Fibroblast of skin of scalp (primary cell): ENCODE measurements at places on chromosomes 11 and 22.

- no peak for DNase-seq
Measured at GRCh38 chr11:128516886-128517285, 70.5 kb downstream of the ETS1 start.

GRCh38 chr11:1879941-1880720 lies 11.6 kb downstream of the PRR33 start:
- peak; percentile 53 for DNase-seq

- DNase-seq = no peak
Measured at GRCh38 chr11:117333917-117334316, 6.3 kb downstream of the CEP164 start.

- no peak for DNase-seq
Measured at GRCh38 chr22:35046744-35047462, 19.1 kb upstream of the ISX start.

- no peak for DNase-seq
Measured at GRCh38 chr11:131599285-131599684, 228.9 kb downstream of the NTM start.

GRCh38 chr11:47466701-47467250 lies 17.8 kb upstream of the RAPSN start:
- DNase-seq = peak; percentile 61

DNA sequence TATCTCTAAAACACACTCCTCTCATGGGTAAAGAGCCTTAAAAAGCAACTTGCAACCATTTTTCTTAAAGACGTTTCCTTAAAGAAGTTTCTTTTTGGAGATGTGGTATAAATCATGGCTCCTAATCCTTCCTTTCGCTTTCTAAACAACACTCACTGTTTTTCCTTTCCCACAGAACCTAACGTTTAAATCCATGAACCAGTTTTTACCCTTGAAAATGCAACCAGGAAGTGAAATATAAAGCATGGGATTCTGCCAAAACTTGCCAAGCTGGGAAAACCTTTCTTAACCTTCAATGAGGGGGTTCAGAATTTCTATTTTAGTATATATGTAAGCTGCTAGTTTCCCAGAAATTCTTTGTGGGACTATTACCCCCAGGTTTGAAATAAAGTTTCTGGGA lies 8.6 kb downstream of the PLEKHA7 start:
- no peak for DNase-seq

DNA sequence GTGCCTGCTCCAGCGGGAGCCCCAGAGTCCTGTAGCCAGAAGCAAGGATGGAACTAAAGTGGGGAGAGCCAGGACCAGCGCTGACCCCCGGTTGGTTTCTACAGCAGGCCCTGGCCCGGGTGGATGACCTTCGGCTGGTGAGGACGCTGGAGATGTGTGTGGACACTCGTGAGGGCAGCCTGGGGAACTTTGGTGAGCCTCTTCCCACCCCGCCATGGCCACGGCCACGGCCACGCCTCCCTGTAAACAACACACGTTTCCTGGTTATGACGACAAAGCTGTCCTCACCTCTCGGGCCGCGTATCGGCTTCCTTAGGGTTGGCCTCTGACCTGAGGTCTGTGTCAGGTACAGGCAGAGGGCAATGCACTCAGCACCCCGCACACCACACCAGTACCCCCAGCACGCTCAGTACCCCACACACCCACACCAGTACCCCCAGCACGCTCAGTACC lies 4.1 kb downstream of the LRRC56 start:
- DNase-seq = no peak

DNA sequence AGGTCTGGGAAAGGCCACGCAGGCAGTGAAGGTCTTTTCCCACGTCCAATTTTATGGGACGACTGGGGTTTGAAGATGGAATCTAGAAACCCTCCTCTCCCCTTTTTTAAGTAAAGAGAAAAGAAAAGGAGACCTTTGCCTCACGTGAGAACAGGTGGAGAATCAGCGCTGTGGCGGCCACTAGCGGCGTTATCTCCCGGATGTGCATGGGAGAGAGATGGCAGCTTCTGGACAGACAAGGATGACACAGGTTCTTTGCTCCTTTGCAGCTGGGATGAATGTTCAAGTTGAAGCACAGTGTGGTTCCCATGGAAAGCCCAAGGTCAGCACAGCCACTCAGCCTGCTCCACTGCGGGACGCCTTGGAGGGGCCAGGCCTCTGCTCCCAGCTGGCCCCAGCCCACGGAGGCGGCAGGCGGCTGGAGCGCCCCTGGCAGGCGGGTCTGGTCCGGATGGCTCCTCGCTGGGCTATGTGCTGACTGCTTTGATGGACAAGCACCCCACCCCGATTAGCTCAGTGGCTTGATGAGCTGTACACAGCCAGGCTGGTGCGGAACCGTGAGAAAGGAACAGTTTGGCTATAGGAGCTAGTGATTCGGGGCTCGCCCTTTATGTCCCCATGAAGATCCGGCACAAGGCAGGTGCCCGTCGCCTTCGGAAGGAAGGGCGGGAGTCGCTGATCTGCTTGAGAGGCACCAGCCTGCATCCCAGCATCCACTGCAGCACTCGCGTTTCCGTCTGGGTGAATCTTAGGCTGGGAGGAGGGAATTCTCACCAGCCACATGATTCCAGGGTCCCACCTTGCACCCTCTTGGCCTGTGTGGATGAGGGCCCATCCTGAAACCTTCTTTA lies 14.5 kb upstream of the BID start:
- DNase-seq = no peak

GRCh38 chr11:109088086-109088485 lies 333.9 kb upstream of the C11orf87 start:
- DNase-seq = no peak

DNA sequence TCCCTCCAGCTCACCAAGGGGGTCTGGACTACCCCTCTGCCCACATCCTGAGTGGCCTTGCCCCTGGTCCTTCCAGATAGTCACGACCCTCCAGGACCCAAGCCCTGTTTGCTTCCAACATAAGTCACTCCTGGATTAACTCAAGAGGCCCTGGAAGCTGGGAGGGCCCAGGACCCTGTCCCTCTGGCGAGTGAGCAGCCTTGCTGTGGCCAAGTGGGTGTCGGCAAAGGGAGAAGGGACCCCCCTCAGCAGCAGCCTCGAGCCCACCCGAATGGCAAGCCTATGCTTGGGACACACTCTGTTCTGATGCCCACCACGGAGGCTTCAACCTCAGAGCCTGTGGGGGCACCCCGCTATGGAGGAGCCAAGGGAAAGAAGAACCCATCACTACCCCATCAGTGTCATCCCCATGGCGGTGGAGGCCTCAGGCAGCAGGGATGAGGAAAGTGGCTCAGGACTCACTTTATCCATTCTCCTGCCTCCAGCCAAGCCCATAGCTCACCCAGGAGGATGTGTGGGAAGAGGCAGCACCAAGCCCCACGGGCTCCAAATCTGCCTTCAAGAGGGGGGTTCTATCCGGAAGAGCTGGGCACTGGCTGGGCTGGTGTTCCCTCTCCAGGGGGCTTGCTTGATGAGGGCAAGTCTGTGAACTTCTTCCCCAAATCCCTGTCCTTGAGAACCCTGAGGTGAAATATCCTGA lies 12.5 kb downstream of the SLC22A12 start:
- DNase-seq = no peak
